HS-27A (cell line): ENCODE measurements at places on chromosomes 16 and 17.

- no peak for DNase-seq
Measured at GRCh38 chr16:7088711-7089110, 243.9 kb upstream of the RBFOX1 start.

DNA sequence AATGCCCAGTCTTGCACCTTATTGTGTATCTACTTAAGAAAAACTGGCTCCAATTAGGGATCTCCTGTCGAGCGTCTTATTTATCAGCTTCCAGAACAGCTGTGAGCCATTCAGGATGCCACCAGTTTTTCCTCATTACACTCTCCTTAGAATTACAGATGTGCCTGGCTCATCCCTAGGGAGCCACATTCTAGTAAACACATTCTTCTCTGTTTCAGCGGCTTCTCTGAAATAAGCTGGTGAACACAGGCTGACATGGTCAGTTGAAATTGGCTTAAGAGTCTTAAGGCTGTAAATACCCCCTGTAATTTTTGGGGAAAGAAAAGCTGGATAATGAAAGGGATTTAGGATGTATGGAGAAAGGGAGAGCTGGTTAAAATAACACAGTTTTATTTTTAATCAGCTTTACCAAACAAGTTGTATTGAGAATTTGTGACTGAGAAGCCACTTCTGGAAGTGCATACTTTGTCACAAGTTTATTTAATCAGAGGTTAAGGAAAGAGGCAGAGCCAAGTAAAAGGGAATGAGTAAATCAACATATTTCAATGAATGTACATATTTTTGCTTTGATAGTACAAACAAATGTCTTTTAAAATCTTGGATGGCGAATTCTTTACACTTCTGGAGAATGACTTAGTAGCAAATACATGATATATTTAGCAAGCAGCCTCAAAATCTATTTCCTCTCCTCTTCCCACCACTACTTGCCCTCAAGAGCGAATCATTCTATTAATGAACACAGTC is 562.0 kb upstream of the GOT2 start:
- no peak for DNase-seq

- no peak for DNase-seq
Measured at GRCh38 chr16:85865-86264, 7.8 kb downstream of the MPG start.

DNA sequence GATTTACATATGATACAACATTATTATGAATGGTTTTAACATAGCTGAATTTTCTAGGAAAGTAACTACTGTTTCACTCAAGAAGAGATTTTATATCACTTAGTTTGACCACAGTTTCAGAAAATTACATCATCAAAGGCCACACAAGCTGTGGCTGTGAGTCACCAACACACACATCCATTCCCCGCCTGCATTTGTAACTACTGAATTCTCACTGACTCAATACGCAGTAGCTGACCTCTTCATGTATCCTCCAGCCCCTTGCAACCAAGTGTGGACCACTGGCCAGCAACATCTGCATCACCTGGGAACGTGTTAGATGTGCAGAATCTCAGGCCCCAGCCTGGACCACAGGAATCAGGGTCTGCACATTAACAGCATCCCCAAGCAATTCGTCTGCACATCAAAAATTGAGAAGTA is 197.6 kb downstream of the XYLT1 start:
- no peak for DNase-seq

GRCh38 chr17:82065193-82065637 is 389 bp downstream of the DUS1L start:
- no peak for DNase-seq

DNA sequence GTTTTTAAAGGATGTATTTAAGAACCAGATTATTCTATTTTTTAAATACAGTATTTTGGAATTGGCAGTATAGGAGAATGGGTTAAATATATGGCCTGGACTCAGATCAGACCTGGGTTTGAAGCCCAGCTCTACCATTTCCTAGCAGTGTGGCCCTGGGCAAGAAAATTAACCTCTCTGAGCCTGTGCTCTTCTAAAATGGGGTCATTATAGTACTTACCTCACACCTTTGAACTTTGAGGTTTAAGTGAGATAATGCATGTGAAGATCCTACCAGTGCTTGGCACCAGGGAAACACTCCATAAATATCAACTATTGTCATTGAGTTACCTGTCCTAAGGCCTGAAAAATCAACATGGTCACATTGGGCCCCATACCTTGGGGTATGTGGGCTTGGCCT is 93.4 kb upstream of the WSB1 start:
- DNase-seq: no peak

DNA sequence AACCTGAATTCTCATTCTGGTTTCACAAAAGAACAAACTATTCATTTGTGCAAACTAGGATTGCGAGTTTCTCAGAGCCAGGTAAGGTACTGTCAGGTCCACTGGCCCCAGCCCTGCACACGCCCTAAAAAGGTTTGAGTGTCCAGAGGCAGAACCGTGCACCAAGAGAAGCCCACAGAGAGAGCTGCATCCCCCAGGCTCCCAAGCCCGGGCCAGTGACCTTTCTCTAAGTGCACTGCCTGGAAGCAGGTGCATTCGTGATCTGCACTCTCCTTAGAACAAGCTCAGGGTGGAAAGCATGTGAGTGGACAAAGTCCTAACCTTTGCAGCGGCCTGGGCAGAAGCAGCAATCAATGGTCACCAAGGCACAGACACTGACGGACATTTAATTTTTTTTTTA is 26.8 kb downstream of the MEAK7 start:
- no peak for DNase-seq

- DNase-seq: no peak
Measured at GRCh38 chr17:21302711-21303425, 18.4 kb downstream of the MAP2K3 start.

DNA sequence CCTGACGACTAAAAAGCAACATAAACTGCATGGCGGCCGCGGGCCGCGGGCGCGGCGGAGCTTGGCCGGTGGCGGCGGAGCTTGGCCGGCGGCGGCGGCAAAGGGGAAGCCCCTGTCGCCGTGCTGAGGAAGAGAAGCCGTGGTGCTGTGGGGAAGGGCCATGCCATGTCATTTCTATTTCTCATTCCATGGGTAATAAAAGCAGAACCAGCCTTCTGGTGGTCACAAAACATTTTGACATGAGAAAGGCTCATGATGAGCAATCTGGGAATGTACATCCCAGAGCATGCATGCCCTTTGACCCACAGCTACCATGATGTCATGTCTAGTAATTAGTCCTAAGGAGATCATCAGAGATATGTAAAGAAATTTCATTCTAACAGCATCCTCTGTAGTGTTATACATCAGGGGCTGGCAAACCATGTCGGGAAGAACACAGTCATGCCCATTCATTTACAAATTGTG is 23.9 kb upstream of the HEATR6 start:
- no peak for DNase-seq
